ENCODE measurements at places on chromosomes 12 and 14.

DNA sequence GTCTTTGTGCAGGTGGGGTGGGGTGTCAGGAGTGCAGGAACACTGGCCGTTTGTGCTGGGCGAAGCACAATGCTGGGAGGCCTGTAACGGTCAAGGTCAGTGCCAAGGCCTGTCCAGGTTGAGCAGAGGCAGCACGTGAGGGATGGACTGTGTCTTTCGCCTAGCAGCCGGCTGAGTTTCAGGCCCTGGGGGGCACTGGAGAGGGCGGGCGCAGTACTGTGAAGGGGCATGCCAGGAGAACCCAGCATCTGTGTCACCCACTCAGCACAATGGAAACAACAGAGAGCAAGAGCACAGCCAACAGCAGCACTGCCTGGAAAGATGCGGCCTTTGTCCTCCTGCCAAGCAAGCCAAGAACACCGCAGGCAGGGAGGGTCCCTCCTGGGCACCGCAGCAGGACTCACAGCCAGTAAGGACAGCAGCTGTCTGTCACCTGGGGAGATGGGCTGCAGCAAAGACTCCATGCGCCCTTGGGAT lies 25.2 kb downstream of the SLC25A47 start:
- H3K27ac ChIP-seq: no peak overlapping the region
- no peaks in the 10 kb centered on the region for H3K27me3 ChIP-seq
- peaks cover 46% of the 10 kb centered on the region for H3K36me3 ChIP-seq

GRCh38 chr12:54439096-54439495 lies 20.0 kb upstream of the ITGA5 start:
- DNase-seq: no peak
- H3K27ac ChIP-seq: no peak overlapping the region
- peaks cover 4% of the 10 kb centered on the region for H3K4me1 ChIP-seq
- no peaks in the 10 kb centered on the region for H3K27me3 ChIP-seq
- no peak overlapping the region for H3K4me3 ChIP-seq

DNA sequence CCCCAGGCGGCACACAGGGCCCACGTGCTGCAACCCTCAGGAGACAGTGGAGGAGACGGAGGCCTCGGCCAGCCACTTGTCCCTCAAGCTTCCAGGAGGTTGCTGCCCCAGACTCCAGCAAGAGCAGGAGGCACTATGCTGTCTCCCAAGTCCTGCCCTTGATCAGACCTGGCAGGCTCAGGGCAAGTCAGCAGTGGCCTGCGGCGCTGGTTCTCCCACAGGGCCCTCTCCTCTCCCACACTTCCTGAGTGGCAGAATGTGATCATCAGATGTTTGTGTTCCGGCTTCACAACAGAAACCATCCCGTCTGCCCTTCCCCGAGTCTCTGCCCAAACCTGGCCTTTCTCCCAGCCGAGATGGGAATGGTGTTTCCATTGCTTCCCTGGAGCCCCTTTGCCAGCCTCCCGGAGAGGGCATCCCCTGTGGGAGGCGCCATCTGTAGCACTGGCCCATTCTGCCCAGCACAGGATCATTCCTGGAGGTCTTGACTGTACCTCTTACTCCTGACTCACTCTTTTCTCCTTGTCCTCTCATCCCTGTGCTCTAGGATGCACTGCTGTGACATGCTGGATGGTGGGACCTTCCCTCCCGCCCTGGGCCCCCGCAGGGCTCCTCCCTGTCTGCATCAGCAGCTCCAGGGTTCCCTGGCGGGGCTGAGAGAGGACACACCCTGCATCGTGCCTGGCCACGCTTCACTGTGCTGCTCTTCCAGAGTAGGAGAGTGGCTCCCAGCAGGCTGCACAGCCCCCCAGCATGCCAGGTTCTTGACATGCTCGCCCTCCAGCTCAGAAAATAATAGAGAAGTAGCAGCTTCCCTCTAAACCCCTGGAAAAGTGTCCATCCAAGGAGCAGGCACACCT lies 114.7 kb upstream of the FKBP4 start:
- H3K4me3 ChIP-seq: no peak overlapping the region
- H3K36me3 ChIP-seq: no peaks in the 10 kb centered on the region
- H3K27ac ChIP-seq: no peak overlapping the region
- H3K27me3 ChIP-seq: no peaks in the 10 kb centered on the region
- no peak for DNase-seq

DNA sequence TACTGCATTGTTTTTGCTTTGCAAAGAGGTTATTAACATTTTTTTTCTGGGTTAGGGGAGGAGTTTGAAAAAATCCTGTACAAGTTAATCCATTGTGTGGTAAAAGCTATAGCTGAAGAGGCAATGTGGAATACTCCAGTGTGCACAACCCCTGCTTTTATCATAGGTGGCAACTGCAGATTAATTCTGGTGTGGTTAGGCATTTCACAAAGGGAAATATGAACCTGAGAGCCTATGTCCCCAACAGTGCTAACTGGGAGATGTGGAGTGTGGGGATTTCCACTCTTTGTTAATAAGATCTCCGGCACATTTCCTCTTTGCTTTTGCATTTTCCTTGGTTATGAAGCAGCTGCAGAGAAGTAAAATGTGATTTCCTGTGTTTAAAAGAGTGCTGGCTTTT lies 33.6 kb downstream of the PRORP start:
- H3K36me3 ChIP-seq: peaks cover 10% of the 10 kb centered on the region
- H3K4me3 ChIP-seq: no peak overlapping the region
- peaks cover 7% of the 10 kb centered on the region for H3K4me1 ChIP-seq
- H3K27ac ChIP-seq: no peak overlapping the region
- no peaks in the 10 kb centered on the region for H3K27me3 ChIP-seq

DNA sequence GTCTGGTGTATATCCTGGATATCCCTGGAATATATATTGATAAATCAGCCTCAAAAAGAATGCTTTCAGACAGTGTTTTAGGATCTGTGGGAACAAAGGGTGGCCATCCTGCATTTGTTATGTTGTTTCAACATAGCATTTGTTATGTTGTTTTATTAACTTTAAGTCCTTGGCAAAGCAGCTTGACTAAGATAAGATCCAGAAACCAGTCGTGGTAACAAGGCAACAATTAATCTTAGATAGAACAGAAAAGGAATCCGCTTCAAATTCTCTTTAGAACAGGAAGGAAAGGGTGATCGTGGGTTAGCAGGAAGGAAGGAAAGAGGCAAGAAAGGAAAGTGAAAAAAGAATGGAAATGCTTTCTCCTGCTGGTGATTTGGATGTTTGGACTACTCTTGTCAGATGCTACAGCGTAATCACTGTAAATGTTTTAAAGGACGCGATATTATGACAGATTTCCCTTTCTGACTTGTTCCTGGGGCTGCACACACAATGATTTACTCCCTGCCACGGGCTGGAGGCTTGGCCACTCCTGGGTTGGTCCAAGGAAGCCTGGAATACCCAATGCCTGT lies 443.3 kb downstream of the DPF3 start:
- H3K27ac ChIP-seq: no peak overlapping the region
- no peak for DNase-seq
- H3K4me3 ChIP-seq: no peak overlapping the region
- no peaks in the 10 kb centered on the region for H3K27me3 ChIP-seq
- H3K4me1 ChIP-seq: peaks cover 29% of the 10 kb centered on the region

DNA sequence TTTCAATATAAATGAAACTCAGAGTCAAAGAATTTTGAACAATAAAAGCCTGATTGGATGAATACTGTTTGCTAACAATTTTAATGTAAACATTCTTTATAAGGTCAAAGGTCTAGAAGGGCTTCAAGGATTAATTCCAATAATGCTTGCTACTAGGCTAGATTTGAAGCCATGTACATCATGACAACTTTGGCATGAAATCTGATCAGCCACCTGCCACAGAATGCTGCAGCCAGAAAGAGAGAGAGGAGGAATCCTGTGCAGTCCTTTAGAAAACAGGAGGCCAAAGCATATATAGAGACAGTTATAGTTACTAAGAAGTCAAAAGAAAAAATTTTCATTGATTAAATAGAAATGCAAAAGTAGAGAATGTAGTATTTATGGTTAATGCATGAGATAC lies 47.1 kb downstream of the ABCD2 start:
- no peaks in the 10 kb centered on the region for H3K27me3 ChIP-seq
- peaks cover 54% of the 10 kb centered on the region for H3K36me3 ChIP-seq
- H3K27ac ChIP-seq: no peak overlapping the region

DNA sequence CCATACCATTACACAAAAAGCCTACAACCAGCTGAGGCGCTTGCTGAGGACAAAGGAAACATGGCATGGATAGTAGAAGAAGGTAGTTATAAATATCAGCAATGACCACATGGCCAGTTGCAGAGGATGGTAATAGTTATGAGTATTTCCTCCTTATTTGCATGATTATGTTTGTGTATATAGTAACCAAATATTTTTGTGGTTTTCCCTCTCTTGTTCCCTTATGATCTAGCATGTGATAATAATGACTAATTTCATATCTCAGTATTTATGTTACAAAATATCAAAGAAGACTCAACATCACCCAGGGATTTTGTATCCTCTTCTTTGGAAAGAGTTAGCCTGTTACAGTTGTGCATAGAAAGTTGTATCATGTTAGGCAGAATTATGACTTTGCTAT lies 13.5 kb upstream of the CATSPERB start:
- H3K4me1 ChIP-seq: no peaks in the 10 kb centered on the region
- no peaks in the 10 kb centered on the region for H3K27me3 ChIP-seq
- H3K27ac ChIP-seq: no peak overlapping the region
- H3K36me3 ChIP-seq: no peaks in the 10 kb centered on the region
- DNase-seq: no peak
- no peak overlapping the region for H3K4me3 ChIP-seq

GRCh38 chr12:104106965-104107364 lies 31.0 kb downstream of the NFYB start:
- H3K27ac ChIP-seq: no peak overlapping the region
- H3K4me3 ChIP-seq: no peak overlapping the region

GRCh38 chr12:109385339-109386058 lies 37.8 kb downstream of the MYO1H start:
- no peaks in the 10 kb centered on the region for H3K4me1 ChIP-seq
- no peak overlapping the region for H3K4me3 ChIP-seq
- H3K36me3 ChIP-seq: no peaks in the 10 kb centered on the region
- DNase-seq: peak; percentile 40
- no peaks in the 10 kb centered on the region for H3K27me3 ChIP-seq

Data from CD4-positive, alpha-beta T cell (primary cell).